ENCODE measurements at places on chromosomes 5 and 9. TPM values are rescaled to one million over a fixed set of nuclear protein-coding genes. Genes with fewer than 3 reads are reported as not detected.

Gene SLC4A9
- total RNA-seq, result not detected

Gene HTR4
- not detected for total RNA-seq

Gene IL5
- not detected for total RNA-seq

Gene TMEM215
- total RNA-seq, result not detected

Gene SLCO6A1
- total RNA-seq, result not detected

Gene ICE1
- 17.0 TPM for total RNA-seq

Gene RFK
- total RNA-seq, result 19.1 TPM

Gene IL17B
- not detected for total RNA-seq

Gene TPPP
- 0.13 TPM for total RNA-seq

Gene DNAJA1
- total RNA-seq, result 84.6 TPM

Gene LCN9
- not detected for total RNA-seq

Gene FAM81B
- not detected for total RNA-seq

Gene EGFL7
- total RNA-seq, result 13.7 TPM

Gene PCDHGA8
- total RNA-seq, result 0.86 TPM

Gene ECM2
- 5.4 TPM for total RNA-seq

Gene UBAP1
- total RNA-seq, result 18.3 TPM

Gene ANKRD31
- not detected for total RNA-seq

Gene OR13C5
- total RNA-seq, result not detected

Gene ISL1
- total RNA-seq, result not detected

Gene HINT1
- 184 TPM for total RNA-seq

Gene CEL
- 0.22 TPM for total RNA-seq

Gene SNCAIP
- total RNA-seq, result 4.0 TPM

Gene FAT2
- total RNA-seq, result not detected

Gene NSA2
- 59.3 TPM for total RNA-seq

Gene AMACR
- 22.3 TPM for total RNA-seq

Gene SEC61B
- 127 TPM for total RNA-seq

Gene SPATA31C1
- not detected for total RNA-seq

Gene IGIP
- total RNA-seq, result 13.0 TPM

Gene DNAH5
- total RNA-seq, result 1.4 TPM

Gene FBP2
- not detected for total RNA-seq

Gene PCDHGC4
- total RNA-seq, result 0.54 TPM

Gene PCDHGB2
- total RNA-seq, result 2.5 TPM

Gene S100Z
- not detected for total RNA-seq

Gene SLC1A1
- 47.6 TPM for total RNA-seq

Gene TMEM252
- not detected for total RNA-seq

Gene EPB41L4B
- total RNA-seq, result 1.0 TPM

Gene MEGF10
- total RNA-seq, result not detected

Gene SLC27A6
- total RNA-seq, result 0.32 TPM

Gene FOXB2
- total RNA-seq, result not detected

Gene ZFP2
- 1.8 TPM for total RNA-seq

Gene UAP1L1
- total RNA-seq, result 5.2 TPM

Gene BTNL3
- total RNA-seq, result not detected

Gene ZNF883
- total RNA-seq, result 6.6 TPM
